Activated T-helper 1 cell treated with anti-CD3 and anti-CD28 coated beads, Interleukin-12 subunit alpha, Interleukin-12 subunit beta, Interleukin-2, Interleukin-4 antibody, amounts not matched to agents 30 ng/mL and 10 ng/mL and 1 ng/mL, durations not matched to agents 14 hours and 24 hours and 36 hours (primary cell): ENCODE measurements at places on chromosomes 7 and 10. TPM values are rescaled to one million over a fixed set of nuclear protein-coding genes. Genes with fewer than 3 reads are reported as not detected.

DNA sequence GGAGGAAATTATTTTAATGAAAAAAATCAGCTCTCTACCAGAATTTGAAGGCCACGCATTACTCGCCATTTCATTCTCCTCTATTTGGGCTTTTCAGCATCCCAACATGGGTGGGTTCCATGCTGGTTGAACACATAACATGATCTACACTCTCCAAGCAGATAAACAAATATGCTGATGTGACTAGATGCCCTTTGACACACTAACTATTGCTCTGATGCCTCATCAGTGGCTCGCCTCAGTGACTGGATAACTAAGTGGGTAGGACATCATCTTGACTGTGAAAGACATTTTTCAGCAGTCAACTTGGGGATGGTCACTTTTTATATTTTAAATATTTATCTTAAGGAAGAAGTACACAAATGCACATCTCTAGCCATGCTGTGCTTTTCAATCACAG, 113.9 kb upstream of the LAMB4 start:
- no peak for DNase-seq
- H3K4me3 ChIP-seq, result no peak overlapping the region
- no peaks in the 10 kb centered on the region for H3K36me3 ChIP-seq

Gene SERPINE1
- 0.36 and 0.47 TPM in 2 replicates for total RNA-seq

- DNase-seq, result peak; percentile 66
- H3K27ac ChIP-seq, result peak overlapping the region; percentile 90
- H3K27me3 ChIP-seq, result peaks cover 11% of the 10 kb centered on the region
Measured at GRCh38 chr10:43287056-43288007, 20.5 kb upstream of the RASGEF1A start.

DNA sequence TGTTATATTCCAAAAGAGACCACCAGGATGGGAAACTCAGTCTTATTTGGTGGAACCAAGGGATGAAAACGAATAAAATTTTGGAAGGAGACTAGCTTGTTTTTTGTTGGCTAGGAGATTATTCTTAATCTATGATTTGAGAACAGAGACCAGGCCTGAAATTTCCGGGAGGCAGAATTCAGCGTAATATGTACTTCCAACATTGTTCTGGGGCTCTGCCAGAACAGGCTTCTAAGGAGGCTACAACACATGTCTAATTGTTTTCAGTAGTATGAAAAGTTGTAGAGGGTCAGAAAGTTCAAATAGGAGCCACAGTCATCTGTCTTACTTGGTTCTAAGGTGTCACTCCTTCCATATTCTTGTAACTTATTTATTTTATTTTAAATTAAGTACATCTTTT, 1.7 kb downstream of the DDX21 start:
- no peak for DNase-seq
- H3K4me1 ChIP-seq, result peaks cover 38% of the 10 kb centered on the region
- H3K36me3 ChIP-seq, result peaks cover 58% of the 10 kb centered on the region

DNA sequence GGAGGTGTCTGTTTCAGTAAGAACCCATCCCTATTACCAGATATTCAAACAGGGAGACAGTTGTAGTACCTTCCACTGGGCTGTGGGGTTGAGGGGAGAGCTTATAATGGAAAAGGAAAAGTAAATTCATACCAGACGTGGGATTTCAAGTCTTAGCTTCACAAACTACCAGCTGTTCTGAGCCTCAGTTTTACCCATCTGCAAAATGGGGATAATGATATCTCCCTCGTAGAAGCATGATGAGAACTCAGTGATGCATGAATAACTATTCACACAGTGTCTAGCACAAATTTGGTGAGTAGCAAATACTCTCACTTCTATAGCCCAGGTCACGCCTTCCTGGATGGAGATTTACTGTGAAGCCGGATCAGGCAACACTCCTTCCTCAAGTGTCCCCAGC, 29.1 kb upstream of the IKZF1 start:
- peaks cover 11% of the 10 kb centered on the region for H3K36me3 ChIP-seq
- no peak overlapping the region for H3K27ac ChIP-seq
- DNase-seq, result no peak
- H3K4me1 ChIP-seq, result peaks cover 37% of the 10 kb centered on the region
- no peaks in the 10 kb centered on the region for H3K27me3 ChIP-seq

GRCh38 chr7:99733448-99733847, 1.5 kb downstream of the CYP3A7 start:
- no peaks in the 10 kb centered on the region for H3K27me3 ChIP-seq
- no peak overlapping the region for H3K4me3 ChIP-seq
- H3K4me1 ChIP-seq, result no peaks in the 10 kb centered on the region
- H3K27ac ChIP-seq, result no peak overlapping the region
